A549 treated with ZK216348 at 1 μM for 4 hours (cell line): ENCODE measurements at places on chromosomes 1 and 21. TPM values are rescaled to one million over a fixed set of nuclear protein-coding genes. Genes with fewer than 3 reads are reported as not detected.

AZIN2 gene
- 0.35 to 1.8 TPM (median 0.82 TPM) in 5 replicates for total RNA-seq

GALNT2 gene
- 110 to 173 TPM (median 161 TPM) in 5 replicates for total RNA-seq

UTS2 gene
- not detected in 5 replicates for total RNA-seq

MPL gene
- total RNA-seq: 0.46 to 0.63 TPM in 2 of 5 replicates, not detected in the others

ADAMTS4 gene
- 0.02 TPM in 1 of 5 replicates, not detected in the others for total RNA-seq

CLEC20A gene
- not detected in 5 replicates for total RNA-seq
